ENCODE measurements at places on chromosomes 11 and 22. TPM values are rescaled to one million over a fixed set of nuclear protein-coding genes. Genes with fewer than 3 reads are reported as not detected.

The OR52I2 gene
- not detected for total RNA-seq

The SLC22A12 gene
- total RNA-seq = not detected

The GLB1L2 gene
- 0.57 TPM for total RNA-seq

The RBM4B gene
- total RNA-seq = 11.1 TPM

The PRG3 gene
- not detected for total RNA-seq

The SAMM50 gene
- total RNA-seq = 51.0 TPM

The CALCA gene
- total RNA-seq = 0.51 TPM

The DESI1 gene
- 30.6 TPM for total RNA-seq

The TBX10 gene
- total RNA-seq = not detected

The MPPED2 gene
- total RNA-seq = 8.2 TPM

The KREMEN1 gene
- total RNA-seq = 52.1 TPM

The NXPE4 gene
- total RNA-seq = not detected

GRCh38 chr11:79708319-79708932 is 267.6 kb upstream of the TENM4 start:
- DNase-seq = no peak

GRCh38 chr22:47388778-47389177 is 626.3 kb downstream of the TBC1D22A start:
- no peak for DNase-seq

DNA sequence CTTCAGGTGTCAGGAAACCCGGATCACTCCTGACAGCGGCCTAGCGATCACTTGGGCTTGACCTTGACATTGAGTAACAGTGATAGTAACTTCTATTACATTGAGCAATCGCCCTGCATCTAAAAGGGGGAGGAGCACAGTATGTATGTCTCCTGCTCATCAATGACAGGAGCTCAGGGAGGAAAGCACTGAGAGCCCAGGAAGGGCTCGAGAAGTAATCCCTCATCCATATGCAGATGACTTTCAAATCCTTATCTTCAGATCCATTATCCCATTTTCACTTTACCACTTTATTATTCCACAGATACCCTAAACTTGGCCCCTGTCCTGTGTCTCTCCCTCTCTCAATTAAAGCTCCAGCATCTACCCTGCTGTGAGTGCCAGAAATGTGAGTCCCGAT is 47.8 kb downstream of the ABTB2 start:
- DNase-seq = no peak

DNA sequence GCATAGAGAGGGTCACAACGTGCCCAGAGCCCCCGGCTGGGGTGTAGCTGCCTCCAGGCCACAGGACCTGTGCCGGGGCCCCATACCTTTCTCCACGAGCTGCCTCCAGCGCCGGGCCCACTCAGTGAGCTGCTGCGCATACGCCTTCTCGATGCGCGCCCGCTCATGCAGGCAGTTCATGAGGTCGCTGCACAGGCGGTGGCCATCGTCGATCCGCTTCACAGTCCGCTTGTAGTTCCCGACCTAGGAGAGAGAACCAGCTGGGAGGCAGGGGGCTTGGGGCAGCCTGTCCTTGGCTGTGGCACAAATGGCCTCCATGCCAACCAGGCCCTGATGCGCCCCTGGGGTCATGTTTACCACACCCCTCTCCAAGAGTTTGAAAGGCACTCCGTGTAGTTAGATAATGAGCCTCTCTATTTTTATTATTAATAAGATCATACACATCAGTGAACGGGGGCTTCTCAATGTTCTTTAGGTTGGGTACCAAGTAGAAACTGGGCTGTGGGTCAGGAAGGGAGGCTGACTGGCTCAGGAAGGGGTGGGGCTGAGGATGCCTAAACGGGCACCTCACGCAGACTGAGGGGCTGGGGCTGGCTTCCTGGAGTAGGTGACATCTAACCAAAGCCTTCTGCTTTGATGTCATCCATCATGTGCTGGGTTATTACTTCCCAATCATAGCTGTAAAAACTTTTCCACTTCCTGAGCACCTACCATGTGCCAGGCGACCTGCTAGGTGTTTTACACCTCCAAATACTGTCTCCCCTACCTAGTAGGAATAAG is 36.5 kb upstream of the ARFGAP3 start:
- DNase-seq = no peak

- DNase-seq = no peak
Observed at GRCh38 chr22:49431551-49431950, 396.1 kb downstream of the BRD1 start.

DNA sequence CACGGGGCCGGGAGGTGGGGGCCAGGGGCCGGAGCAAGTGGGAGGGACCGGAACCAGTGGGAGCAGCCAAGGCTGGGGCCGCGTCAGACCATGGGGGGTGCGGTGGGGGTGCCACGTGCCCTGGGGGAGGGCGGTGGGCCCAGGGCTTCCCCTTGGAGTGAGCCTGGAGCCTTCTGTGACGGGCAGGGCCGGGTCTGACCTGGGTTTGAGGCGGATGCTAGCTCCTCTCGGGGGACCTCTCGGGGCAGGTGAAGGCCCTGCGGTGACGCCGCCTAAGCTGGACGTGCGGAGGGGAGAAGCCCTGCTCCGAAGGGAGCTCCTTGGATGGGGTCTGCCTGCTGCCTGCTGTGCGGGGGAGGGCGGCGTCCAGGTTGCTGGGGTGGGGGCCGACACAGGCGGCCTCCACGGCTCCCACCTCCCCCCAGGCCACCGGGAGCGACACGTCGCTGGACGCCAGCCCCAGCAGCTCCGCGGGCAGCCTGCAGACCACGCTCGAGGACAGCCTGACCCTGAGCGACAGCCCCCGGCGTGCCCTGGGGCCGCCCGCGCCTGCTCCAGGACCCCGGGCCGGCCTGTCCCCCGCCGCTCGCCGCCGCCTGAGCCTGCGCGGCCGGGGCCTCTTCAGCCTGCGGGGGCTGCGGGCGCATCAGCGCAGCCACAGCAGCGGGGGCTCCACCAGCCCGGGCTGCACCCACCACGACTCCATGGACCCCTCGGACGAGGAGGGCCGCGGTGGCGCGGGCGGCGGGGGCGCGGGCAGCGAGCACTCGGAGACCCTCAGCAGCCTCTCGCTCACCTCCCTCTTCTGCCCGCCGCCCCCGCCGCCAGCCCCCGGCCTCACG is 115.0 kb downstream of the CACNA1I start:
- DNase-seq = no peak

DNA sequence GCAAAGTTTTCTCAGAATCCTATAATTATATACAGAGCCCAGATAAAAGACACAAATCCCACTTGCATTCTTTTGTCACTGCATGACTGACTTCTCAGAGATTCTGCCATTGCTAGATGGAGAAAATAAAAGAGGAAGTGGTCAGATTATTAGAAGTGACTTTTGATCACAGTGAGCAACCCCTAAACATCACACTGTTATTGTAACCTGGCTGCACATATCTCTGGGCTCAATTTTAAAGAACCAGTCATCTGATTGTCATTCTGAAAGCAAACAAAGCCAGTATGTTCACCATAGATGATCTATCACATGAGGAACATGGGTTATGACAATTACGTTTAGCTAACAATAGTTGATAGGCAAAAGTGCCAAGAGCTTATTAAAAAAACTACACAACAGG is 47.8 kb downstream of the COPB1 start:
- no peak for DNase-seq

DNA sequence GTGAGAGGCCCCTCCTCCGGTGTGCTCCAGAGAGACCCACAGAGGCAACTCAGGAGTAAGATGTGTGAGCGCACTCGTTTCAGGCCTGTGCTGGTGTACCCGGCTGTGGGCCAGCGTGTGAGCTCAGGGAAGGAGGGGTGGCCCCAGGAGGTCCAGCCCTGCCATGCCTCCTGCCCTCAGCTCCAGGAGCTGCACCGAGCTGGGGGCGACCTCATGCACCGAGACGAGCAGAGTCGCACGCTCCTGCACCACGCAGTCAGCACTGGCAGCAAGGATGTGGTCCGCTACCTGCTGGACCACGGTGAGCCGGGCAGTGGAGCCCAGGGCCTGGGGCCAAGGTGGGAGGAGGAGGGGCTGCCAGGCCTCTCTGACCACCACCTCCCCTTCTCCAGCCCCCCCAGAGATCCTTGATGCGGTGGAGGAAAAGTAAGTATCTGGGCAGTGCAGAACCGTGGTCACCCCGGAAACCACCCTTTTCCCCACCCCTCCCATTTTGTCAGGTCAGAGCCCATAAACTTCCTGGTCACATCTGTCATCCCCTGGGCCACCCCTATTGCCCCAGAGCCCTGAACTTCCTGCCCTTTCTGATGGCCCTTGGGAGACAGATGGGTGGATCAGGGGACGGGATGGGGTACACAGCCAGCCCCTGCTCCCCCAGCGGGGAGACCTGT is 2.5 kb upstream of the MDK start:
- DNase-seq = no peak

DNA sequence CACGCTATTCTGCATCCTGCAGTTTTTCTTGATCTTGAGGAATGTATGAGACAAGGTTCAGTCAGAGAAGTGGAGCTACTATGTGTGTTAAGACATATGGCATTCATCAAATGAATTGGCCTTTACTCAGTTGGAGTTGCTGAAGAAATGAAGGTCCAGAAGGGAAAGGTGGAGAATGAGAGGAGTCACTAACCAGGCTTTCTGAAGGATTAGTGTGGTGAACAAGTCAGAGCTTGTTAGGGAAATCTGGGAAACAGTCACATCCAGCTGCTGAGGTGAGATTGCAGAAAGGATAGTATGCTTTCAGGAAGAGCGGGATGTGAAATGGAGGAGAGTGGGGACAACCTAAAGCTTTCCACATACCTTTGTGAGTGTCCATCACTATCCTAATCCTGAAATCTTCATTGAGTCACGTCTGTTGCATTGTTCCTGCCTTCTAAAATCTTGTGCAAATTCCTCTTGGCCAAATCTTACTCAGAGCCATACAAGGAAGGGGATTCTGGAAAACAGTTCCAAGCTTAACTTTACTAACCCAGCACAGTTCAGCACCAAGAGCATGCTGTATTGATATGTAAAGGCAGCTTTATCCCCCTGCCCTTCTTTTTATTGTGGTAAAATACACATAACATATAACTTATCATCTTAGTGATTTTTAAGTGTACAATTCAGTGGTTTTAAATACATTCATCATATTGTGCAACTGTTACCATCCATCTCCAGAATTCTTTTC is 11.4 kb upstream of the PITPNB start:
- DNase-seq = no peak

DNA sequence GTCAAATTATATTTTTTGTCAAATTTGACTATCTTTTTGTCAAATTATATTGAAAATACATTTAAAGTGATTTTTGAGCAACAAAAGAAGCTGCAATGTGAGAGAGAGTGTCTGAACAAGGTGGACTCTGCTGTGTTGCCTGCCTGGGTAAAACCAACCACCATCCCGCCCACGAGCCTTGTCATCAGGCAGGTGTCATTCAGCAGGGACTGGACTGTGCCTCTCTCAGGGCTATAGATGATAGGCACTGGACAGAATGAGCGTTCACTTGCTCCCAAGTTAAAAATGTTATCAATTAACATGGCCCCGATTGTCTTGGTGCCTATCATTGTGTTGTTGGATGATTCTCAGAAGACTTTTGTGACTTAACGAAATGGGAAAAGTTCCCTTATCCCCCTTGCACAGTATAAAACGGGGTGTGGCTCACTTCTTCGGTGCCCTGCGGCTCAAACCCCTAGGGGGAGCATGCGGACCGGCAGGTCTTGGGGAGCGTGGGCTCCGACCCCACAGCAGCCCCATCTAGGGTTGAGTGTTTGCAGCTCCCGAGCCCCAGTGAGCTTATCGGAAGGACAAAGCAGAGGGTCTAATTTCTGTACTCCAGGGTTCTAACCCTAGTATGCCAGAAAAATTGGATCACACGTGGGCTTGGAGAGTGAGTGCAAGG is 1.7 kb downstream of the APOL5 start:
- DNase-seq = no peak

DNA sequence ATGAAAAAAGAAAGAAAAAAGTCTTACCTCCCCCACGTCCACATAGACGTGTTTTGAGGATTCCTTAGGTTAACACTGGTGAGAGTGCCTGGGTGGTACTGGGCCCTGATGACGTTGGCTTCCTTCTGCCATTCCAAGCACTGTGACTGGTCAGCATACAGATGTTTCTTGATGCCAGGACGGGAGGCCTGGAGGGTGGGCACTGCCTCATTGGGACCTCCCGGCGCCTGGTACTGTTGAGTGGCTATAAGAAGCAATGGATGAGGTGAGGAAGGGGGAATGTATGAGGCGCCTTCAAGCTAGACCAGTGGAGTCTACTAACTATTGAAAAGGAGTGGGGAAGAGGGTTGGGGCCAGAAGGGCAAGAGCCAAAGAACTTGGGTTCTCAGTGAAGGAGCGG is 45.3 kb downstream of the MICAL2 start:
- DNase-seq = no peak

DNA sequence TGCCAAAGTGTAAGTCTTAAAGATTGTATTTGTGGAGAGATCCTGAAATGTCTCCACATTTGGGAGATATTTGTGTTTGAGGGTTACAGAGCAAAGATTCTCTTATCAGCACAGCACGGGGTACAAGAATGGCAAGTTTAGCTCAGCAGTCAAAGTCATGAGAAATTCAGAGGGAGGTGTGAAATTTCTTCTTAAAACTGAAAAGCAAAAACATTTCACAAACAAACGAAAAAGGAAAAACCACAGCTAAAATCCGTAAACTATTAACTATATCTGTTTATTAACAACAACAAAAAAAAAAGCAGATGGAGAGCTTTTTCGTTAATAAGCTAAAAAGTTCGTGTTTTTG is 40.9 kb upstream of the ETS1 start:
- DNase-seq = no peak

DNA sequence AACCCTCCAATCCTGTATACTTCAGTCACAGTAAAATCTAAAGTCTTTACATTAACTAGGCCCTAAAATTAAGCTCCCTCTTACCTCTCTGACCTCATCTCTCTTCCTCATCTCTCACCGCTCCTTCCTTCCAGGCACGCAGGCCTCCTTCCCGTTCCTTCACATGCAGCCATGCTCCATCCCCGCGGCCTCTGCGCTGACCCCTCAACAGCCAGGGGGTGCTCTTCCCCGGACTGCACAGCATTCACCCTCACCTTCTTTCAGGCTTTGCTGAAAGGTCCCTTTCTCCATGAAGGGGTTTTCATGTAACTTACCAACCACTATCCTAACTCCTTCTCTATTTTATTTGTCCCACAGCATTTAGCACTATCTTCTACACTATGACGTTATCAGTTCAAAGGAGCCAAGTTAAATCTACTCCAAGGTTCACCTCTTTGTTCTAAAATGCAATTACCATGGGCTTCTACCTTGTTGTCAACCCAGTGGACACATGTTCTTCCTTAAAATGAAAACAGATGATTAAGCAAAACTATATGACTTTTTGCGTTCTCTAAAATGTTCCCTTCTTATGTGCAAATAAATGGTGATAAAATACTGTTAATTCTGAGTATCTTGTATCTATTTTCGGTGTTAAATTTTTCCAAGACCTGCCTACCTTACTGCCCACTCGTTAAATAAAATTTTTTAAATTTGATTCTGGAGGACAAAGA is 57.8 kb upstream of the APOA1 start:
- DNase-seq = no peak

GRCh38 chr11:119578521-119579191 is 150.3 kb downstream of the NECTIN1 start:
- no peak for DNase-seq

GRCh38 chr22:16965083-16965482 is 42.9 kb downstream of the GAB4 start:
- DNase-seq = no peak

GRCh38 chr11:124493016-124493655 is 47.6 kb upstream of the OR8B8 start:
- no peak for DNase-seq

GRCh38 chr11:15969281-15969680 is 387.1 kb downstream of the SOX6 start:
- peak; percentile 80 for DNase-seq

Measured in cardiac septum (tissue), 1 donor.